Left renal pelvis (tissue), 4 donors: ENCODE measurements at places on chromosomes 3 and 15. TPM values are rescaled to one million over a fixed set of nuclear protein-coding genes. Genes with fewer than 3 reads are reported as not detected.

Gene SLCO3A1
- 9.3 TPM for polyA plus RNA-seq

Gene HES1
- polyA plus RNA-seq, result 84.7 TPM

Gene CLN6
- 28.3 TPM for polyA plus RNA-seq

Gene ECE2
- not detected for polyA plus RNA-seq

Gene PLSCR5
- not detected for polyA plus RNA-seq

Gene ATP8B4
- 3.3 TPM for polyA plus RNA-seq

Gene CEMIP
- polyA plus RNA-seq, result 2.3 TPM

Gene PPCDC
- polyA plus RNA-seq, result 10.3 TPM

- DNase-seq, result no peak
Measured at GRCh38 chr3:137988152-137988551, 21.8 kb upstream of the CLDN18 start.

- DNase-seq, result no peak
Measured at GRCh38 chr3:38155825-38156224, 9.5 kb upstream of the OXSR1 start.

GRCh38 chr15:78127882-78128281, 3.4 kb downstream of the CIB2 start:
- no peak for DNase-seq

DNA sequence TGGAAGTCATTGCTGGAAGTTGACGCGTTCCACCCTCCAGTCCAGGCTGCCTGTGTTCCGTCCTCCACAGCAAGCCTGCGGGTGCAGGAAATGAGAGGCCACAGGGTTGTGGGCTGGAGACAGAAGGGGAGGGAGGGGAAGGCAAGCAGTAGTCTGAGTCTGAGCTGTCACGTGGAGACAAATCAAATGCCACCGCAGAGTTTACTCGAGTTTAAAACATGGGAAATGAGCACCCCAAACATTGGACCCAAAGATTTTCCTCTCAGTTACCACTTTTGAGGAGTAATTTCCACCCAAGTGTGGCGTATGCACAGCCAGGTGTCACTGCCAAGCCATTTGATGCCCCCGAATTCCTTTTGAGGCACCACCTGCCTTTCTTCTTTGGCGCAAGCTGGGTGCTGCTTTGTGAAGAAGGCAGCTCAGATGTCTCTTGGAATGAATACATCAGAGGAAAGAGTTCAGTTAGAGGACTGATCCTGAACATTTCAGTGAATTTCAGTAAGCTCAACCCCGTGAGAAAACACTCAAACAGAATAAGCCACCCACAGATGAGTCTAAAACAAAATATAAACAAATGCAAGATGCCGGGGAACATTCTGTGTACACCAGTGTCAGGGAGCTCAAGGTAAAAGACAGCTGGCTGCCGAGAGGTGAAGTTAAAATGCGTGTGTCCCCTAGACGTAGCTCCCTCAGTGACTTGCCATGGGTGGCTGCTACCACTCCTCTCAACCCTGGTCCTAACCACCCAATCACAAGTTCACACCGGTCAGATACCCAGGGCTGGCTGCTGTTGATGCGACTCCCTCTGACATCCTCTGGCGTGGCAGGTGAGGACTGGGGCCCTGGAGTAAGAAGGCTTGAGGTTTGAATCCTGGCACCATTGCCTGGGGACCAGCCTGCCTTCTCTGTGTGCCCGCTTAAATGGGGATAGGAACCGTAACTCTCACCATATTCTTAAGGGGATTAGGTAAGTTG, 203.8 kb downstream of the UACA start:
- no peak for DNase-seq

DNA sequence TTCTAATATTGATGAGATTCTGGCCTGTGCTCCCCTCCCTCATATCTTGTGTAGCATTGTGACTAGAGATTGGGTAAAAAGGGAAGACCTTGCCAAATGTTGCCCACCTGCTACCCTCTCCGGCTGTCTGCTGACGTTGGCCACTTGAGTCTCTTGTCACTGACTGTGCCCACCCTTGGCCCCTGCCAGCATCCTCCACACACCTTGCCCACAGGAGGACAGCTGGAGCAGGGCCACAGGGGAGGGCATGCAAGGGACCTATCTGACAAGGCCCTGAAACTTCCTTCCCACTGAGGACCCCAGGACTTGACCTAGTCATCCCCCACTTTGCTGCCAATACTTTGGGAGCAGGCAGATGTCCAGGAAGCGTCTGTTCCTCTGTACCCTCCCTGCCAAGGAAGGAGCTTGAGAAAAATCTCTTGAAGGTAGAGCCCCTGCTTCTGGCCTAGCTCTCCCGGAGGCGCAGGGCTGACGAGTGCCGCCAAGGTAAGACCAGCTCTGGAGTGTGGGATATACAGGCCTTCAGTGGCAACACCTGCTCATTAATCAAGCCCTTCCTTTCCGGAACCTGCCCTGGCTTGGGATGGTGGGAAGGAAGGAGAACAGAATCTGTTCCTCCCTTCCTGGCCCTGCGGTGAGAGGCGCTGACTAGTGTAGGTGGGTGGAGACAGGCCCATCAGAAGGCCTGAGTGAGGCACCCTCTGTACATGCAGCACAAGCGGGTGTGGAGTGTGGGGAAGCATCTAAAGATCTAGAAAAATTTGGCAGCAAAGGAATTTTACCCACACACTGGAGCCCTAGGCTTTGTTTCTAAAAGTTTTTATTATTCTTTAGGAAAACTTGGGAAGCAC, 4.9 kb upstream of the PAK6 start:
- DNase-seq, result no peak

- no peak for DNase-seq
Measured at GRCh38 chr3:186117521-186118134, 8.7 kb upstream of the ETV5 start.

GRCh38 chr3:174247687-174248152, 611.4 kb upstream of the NAALADL2 start:
- DNase-seq, result no peak

- no peak for DNase-seq
Measured at GRCh38 chr3:177069514-177070329, 127.6 kb downstream of the TBL1XR1 start.

- no peak for DNase-seq
Measured at GRCh38 chr3:192991356-192991755, 73.7 kb upstream of the MB21D2 start.

DNA sequence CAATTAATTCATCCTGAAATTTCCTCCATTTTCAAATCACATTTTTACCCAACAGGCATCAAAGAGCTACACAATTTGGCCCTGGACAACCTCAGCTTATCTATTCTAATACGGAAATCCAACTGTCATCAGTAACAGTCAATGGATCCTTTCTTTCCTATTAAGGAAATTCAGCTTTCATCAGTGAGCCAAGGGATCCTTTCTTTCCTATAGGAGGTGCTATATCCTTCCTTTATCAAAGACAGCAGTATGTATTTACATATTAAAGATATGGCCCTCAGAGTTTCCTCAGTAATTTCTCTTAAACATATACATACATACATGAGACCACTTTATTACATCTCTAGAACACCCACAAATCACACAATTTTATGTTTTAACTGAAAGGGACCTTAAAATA, 10.1 kb downstream of the DHX36 start:
- DNase-seq, result no peak

- DNase-seq, result no peak
Measured at GRCh38 chr15:27967541-27967940, 131.6 kb downstream of the OCA2 start.

DNA sequence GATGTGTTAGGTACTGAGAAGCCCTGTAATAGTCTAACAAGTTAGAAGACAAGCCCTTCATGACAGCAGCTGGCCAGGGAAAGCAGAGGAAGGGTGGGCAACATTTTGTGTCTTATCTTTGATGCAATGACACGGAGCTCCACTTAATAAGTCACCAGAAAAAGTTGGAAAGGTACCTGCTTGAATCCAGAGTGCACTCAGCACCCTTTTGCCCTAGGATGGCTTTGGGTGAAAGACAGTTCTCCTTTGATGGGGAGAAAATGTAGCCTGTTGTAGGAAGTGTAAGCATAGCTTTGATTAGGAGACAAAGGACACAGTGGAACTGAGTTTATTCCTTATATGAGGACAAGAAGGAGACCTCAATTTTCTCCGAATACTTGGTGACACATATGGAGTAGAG, 137.0 kb downstream of the ARPP21 start:
- DNase-seq, result no peak

DNA sequence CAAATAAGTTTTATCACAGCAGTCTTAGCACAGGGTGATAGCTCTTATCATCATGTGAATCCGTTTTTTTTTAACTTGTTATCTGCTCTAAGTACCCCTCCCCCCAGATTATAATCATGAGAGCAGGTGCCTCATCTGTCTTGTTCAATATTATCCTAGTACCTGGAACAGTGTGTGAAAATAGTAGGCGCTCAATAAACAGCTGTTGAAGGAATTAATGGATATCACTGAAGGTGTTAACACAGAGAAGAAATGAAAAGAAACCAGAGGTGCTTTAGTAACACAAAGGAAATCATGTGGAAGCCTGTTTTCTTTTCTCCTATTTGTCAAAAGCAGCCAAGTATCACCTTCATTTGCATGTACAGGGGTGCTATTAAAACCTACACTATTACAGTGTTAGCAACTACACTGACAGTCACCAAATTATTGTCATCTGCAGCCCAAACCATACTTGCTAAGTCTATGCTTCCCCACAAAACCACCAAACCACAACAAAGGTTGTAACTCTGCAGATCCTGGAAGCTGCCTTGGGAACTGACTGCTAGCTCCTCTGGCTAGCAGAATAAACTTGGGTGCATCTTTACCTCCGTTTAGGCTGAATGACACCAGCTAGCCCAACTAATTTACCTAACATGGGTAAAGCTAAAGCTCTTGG, 2.9 kb downstream of the XPC start:
- no peak for DNase-seq

GRCh38 chr3:187744169-187745151, 808 bp downstream of the BCL6 start:
- DNase-seq, result no peak

- no peak for DNase-seq
Measured at GRCh38 chr3:12708584-12709192, 44.8 kb upstream of the RAF1 start.

- DNase-seq, result no peak
Measured at GRCh38 chr3:193971966-193972365, 164.0 kb upstream of the HES1 start.

DNA sequence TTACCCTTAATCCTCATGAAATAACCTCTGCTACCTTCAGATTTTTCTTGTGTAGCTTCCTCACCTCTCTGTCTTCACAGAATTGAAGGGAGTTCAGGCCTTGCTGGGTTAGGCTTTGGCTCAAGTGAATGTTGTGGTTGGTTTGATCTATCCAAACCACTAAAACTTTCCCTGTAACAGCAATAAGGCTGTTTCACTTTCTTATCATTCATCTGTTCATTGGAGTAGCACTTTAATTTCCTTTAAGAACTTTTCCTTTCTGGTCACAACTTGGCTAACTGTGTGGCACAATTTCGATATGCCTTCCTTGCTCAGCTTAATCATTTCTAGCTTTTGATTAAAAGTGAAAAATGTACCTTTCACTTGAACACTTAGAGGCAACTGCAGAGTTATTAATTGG, 129.8 kb downstream of the NR1I2 start:
- no peak for DNase-seq

DNA sequence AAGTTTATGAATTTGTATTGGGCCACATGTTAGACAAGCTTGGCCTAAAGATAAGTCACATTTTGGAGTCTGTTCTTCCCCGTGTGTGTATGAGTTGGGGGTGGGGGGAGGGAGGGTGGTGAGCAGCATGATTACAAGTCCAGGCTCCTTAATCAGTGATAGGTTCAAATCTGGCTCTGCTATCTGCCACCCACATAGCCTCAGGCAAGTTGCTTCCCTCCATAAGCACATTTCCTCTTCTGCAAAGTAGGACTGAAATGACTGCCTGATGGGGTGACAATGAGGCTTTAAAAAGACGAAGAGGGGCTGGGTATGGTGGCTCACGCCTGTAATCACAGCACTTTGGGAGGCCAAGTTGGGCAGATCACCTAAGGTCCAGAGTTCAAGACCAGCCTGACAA, 1.1 kb upstream of the SPATA12 start:
- no peak for DNase-seq

- DNase-seq, result no peak
Measured at GRCh38 chr3:11140713-11141104, 13.6 kb upstream of the HRH1 start.

GRCh38 chr3:63232764-63233396, 45.2 kb upstream of the SYNPR start:
- DNase-seq, result no peak

DNA sequence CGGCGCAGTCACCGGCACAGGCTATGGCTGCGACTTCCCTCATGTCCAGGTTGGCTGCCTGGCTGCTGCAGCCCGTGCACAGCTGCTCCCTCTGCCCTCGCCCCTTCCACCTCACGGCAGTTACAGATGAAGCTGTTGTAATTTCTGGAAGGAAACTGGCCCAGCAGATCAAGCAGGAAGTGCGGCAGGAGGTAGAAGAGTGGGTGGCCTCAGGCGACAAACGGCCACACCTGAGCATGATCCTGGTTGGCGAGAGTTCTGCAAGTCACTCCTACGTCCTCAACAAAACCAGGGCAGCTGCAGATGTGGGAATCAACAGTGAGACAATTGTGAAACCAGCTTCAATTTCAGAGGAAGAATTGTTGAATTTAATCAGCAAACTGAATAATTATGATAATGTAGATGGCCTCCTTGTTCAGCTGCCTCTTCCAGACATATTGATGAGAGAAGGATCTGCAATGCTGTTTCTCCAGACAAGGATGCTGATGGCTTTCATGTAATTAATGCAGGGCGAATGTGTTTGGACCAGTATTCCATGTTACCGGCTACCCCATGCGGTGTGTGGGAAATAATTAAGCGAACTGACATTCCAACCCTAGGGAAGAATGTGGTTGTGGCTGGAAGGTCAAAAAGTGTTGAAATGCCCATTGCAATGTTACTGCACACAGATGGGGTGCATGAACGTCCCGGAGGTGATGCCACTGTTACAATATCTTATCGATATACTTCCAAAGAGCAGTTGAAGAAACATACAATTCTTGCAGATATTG, 13.2 kb upstream of the GNB4 start:
- no peak for DNase-seq

- no peak for DNase-seq
Measured at GRCh38 chr3:37308247-37308646, 133.9 kb upstream of the LRRFIP2 start.

DNA sequence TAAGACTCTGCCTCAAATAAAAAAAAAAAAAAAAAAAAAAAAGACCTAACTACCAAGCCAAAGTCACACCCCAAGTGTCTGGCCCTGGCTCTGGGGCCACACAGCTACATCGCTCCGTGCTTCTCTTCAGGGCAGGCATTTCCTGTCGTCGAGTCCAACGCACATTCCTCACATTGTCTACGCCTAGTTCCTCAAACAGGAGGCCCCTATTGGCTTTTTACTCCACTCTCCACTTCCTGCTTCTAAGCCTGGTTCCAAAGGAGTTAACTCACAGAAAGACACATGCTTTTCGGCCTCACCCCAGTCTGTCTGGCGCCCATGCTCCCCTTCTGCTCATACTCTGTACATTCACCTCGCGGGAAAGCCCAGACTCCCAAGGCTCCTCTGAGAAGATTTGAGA, 28.8 kb downstream of the KNG1 start:
- DNase-seq, result no peak
